ENCODE measurements at places on chromosomes 6 and 20.

GRCh38 chr20:33832103-33832804 is 21.1 kb downstream of the CHMP4B start:
- DNase-seq: no peak

DNA sequence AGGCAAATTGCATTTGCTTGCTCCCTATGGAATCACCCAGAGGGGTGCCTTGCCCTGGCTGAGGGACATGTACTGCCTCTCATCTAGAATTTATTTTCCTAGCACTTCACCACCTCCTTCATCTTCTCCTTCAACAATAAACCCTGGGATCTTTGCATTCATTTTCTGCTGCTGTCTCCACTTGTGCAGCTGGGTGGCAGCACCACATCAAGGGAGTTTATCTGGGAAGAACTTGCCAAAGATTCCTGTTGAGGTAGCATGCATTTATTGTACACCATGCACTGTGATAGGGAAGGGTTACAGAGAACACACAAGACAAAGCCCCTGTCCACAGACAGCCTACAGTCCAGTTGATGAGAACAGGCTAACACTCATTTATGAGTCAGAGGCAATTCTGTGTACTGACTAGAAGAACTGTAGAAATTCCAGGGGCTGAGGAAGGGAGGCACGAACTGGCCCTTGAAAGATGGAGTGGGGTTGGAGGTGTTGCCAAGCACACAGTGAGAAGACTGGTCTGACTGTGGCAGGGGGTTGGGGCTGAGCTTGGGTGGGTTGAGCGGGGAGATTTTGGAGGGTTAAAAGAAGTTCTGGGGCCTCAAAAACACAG is 17.5 kb downstream of the C20orf173 start:
- no peak for DNase-seq

DNA sequence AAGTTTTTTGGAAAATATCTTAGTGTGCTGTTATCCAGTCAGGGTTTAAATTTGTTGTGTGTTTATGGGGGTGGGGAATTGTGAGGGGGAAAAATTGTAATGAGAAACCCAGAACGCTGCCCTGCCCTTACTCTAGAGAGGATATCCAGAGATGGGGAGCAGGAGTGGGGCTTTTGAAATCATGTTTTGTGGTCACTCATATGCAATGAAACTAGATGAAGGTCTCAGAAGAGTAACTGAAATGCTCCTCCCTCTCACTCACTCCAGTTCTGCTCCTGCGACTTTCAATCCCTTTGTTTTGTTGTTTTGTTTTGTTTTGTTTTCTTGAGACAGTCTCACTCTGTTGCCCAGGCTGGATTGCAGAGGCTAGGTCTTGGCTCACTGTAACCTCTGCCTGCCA is 100.0 kb downstream of the CRYBG1 start:
- no peak for DNase-seq

DNA sequence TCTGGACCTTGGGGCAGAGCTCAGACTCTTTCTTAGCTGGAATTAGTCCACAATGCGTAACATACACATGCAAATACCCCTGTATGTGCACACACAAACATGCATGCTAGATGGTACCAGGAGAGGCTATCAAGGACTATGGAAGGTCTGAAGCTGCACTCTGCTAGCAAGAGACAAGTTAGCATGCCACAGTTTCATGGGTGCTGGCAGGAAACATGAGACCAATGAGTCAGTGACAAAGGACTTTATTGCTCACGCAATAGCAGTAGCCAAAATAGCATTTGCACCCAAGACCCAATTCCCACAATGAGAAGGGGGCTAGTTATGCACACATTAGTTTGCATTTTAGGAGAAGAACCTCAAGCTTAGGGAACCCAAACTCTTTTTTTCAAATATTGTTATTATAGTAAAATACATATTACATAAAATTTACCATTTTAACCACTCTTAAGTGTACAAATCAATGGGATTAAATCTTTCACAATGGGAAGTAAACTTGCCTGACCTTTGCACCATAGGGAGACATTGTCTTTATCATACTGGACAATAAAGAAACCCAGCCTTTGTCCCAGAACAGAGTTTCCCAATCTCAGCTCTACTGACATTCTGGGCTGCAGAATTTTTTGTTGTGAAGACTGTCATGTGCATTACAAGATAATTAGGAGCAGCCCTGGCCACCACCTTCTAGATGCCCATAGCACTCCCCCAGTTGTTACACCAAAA is 69.1 kb downstream of the NRSN1 start:
- DNase-seq: no peak

DNA sequence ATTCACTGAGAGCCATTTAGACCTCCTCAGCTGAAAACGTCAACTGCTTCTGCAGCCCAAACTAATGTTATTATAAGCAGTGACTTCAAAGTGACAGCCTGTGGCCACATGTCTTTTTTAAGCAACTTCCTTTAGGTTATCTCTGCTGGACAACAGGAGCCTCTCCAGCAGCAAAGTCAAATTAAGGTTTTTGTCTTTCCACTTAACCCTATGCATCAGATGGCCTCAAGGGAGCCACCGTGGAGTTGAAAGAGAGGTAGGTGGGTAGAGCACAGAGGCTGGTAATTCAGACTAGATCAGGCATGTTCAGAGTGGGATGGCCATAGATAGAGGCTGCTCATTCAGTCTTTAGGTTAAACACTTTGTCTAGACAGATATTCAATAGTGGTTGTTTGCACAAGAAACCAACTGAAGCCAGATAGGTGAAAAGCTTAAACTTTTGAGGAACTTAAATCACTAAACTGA is 300.6 kb upstream of the ECI2 start:
- DNase-seq: no peak

DNA sequence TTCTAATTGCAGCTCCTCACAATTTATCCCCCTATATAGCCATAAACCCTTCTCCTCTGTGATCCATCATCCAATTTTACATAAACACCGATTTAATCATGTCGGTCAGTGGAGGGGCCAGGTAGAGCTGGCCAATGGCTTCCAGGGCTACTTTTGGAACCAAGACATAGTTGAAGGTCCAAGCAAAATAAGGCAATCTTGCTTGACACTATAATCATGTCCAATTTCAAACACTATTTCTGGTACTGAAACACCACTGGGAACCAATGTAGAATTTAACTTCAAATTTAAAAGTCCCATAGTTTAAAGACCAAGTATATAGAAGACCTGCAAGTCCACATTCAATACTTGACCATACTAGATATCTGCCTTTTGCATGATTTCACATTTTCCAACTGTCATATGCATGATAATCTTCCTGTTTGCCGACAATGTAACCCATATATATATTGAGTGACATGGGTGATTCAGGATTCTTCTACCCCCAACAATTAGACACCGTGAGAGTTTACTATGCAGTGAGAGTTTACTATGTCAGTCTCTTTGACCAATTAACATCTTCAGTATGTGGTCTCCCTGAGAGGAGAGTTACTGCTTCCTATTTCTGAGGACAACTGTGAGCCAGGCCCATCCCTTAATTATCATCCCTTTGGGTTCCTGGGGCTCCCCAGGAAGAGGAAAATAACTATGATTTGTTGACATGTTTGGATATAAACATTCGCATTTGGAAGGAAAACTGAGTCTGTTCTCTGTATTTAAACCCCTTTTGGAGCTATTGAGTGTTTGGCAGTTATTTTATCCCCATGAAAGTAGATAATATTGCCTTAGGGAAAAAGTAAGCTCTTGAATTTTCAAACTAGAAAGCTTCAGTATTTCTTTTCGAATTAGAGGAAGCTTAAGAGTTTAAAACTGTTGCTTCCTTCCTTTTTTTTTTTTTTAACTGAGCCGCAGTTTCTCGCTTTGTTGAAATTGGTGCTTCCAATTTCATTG is 31.8 kb downstream of the SAMD3 start:
- DNase-seq: no peak

- DNase-seq: no peak
Observed at GRCh38 chr6:151388236-151388635, 3.1 kb downstream of the ZBTB2 start.

- DNase-seq: no peak
Observed at GRCh38 chr6:8506126-8506525, 70.8 kb upstream of the SLC35B3 start.

DNA sequence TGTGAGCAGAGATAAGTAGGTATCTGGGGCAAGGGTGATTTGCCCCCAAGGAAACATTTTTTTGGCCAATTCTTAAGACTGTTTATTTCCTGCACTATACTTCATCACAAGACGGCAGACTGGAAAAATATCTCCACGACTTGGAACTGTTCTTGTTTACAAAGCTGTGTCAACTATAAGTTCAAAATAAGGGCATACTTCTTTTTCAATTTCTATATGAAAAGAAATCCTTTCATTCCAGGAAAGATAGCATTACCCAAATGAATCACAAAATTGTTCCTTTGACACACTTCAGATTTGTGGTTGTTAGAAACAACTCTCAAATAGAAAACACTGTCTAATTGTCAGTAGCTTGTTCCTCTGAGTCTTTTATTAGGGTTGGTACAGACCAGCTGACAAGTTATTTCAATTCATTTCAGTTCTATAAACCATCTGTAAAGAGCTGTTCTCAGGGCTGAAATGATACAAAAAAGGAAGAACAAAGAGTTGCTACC is 212.9 kb upstream of the PRDM1 start:
- no peak for DNase-seq

GRCh38 chr6:107715550-107716321 is 108.4 kb downstream of the SCML4 start:
- no peak for DNase-seq

- DNase-seq: no peak
Observed at GRCh38 chr6:46452312-46452917, 38.8 kb downstream of the RCAN2 start.

DNA sequence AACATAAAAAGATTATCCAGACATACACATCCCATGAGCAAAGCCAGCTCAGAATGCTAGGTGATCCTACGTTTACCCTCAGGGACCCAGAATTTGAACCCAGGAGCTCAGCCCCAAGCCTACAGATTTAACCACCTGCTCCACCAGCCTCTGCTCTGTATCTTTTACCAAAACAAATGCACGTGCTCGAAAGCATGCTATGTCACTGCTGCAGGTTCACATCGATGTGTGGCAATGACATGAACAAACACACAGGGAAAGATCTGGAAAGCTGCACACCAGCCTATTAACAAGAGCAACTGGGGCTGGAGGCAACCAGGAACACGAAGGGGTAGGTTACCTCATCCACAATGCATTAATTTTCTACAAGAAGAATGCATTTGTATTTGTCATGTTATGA is 32.1 kb downstream of the PREX1 start:
- DNase-seq: no peak

GRCh38 chr6:34155471-34156300 is 9.8 kb upstream of the GRM4 start:
- DNase-seq: no peak

GRCh38 chr6:43248791-43249190 is 5.5 kb downstream of the TTBK1 start:
- DNase-seq: no peak

GRCh38 chr6:89145091-89145955 is 532 bp upstream of the PM20D2 start:
- DNase-seq: no peak

DNA sequence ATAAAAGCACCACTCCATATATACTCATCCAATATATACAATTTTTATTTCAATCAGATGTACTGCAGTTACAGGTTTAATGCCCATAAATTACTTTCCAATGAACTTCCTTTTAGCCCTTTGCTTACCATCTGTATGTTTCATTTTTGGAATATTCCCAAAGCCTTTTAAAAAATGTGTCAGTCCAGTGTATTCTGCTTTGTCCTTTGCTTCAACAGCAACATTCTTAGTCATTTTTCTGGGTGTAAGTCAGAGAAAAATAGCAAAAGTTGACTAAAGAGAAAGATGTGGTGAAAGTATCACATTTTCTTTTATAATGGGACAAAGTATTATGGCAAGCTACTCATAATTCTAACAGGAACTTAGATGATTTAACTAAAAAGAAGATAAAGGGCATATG is 15.2 kb downstream of the DSE start:
- DNase-seq: no peak

GRCh38 chr6:135030532-135031178 is 24.0 kb downstream of the HBS1L start:
- DNase-seq: no peak

- no peak for DNase-seq
Observed at GRCh38 chr20:4041748-4042411, 26.5 kb upstream of the RNF24 start.

- DNase-seq: no peak
Observed at GRCh38 chr6:44011350-44011920, 115.8 kb downstream of the MRPL14 start.

DNA sequence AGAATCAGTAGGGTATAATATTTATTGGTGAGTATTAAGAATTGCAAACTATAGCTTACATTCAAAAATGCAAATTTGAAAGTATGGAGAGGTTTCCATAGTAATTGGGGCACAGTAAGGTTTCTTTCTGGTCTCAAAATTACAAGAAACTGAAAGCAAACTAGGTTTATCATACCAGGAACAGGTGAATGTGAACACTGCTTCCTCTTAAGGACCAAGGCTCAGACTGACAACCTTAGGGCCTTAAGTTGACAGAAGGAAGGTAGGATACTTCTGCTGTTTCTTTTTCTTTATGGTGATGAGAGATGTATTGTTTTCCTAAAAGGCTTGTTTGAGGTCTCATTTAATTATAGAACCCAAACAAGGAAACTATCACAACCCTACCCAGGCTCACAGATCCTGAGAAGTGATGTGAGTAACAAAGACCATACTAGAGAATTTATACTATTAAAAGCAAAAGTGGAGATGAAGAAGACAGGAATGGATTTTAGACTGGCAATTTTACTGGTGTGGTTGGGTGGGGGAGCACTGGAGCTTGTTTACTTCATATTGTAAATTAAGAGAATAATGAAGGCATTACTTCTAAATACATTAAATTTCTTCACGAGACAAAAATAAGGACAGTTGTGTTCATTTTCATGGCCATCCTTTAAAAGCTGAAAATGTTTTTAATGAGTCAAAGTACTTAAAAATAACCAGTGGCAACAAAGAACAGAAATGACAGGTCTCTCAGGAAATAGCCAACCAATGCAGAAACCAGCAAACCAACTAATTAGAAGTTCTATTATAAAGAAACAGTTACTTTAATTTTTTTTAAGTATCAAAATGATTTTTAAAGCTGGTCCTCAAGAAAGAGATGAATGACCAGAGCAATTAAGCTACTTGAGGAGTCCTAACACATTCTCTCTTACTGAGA is 21.3 kb downstream of the STAU1 start:
- no peak for DNase-seq

DNA sequence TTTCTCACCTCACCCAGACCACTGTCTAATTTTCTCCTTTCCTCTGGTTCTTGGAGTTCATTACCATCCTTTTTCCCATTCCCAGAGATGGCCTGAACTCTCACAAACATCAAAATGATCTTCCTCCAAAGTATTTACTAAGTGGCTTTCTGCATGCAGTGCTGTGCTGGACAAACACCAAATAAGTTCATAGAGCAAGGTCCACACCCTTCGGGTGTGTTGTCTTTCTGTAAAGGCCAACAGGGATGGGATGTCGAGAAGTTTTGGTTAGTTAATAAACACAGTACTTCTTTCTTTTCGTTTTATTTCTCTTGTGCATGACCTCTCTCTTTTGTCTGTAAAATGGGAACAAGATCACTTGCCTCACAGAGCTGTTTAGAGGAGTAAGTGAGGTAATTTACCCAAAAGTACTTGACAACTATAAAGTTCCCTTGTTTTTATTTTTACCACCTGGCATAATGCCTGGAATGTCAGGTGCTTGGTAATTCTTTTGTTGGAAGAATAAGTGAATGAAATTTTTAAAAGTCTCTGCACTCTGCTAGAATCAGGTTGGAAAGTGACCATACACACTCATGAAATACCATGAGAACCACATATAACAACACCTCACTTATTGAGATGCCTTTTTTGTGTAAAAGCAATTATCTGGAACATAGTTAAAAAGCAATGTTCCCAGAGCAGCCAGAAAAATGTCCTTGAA is 22.8 kb upstream of the CCN6 start:
- DNase-seq: no peak

GRCh38 chr6:167005350-167006159 is 6.4 kb downstream of the CEP43 start:
- DNase-seq: no peak

GRCh38 chr6:106693418-106693817 is 64.0 kb downstream of the QRSL1 start:
- no peak for DNase-seq
